ENCODE measurements at places on chromosomes 12 and 14. TPM values are rescaled to one million over a fixed set of nuclear protein-coding genes. Genes with fewer than 3 reads are reported as not detected.

GRCh38 chr12:15526033-15526432, 203.7 kb downstream of the PTPRO start:
- peaks cover 2% of the 10 kb centered on the region for H3K36me3 ChIP-seq
- no peak for DNase-seq
- peaks cover 12% of the 10 kb centered on the region for H3K4me1 ChIP-seq
- H3K4me3 ChIP-seq = peak overlapping the region; percentile 35

The EGLN3 gene
- total RNA-seq = 0.46 TPM

DNA sequence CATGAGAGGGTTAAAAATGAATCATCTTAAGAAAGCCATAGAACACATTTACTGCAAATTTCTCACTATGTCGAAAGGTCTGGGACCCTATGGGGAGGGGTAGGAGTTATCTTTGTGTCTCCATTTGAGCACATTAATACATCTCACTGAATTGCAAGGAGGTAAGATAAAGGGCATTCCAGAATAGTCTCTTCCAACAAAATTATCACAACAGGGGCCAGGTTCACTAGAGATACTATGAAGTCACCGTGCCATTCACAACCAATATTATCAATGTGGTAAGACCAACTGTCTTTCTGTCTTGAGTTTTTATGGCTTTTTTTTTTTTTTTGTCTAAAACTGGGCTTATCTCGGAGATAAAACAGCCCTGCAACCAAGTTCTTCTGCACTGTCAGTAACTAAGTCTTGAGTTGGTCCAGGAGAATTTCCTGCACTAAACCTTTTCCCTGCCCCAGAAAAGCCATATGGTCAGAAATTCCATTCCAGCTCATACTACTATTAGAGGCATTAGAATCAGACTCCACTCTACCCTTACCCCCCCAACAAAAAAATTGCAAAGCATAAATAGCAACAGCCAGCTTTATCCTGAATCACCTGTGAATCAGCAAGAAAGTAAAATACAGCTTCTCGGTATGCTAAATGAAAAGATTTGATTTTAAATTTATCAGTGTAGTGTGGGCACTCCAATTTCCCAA, 79.7 kb downstream of the PTPRR start:
- H3K4me3 ChIP-seq = no peak overlapping the region
- H3K4me1 ChIP-seq = no peaks in the 10 kb centered on the region
- no peak overlapping the region for H3K27ac ChIP-seq
- no peaks in the 10 kb centered on the region for H3K36me3 ChIP-seq
- no peaks in the 10 kb centered on the region for H3K27me3 ChIP-seq

DNA sequence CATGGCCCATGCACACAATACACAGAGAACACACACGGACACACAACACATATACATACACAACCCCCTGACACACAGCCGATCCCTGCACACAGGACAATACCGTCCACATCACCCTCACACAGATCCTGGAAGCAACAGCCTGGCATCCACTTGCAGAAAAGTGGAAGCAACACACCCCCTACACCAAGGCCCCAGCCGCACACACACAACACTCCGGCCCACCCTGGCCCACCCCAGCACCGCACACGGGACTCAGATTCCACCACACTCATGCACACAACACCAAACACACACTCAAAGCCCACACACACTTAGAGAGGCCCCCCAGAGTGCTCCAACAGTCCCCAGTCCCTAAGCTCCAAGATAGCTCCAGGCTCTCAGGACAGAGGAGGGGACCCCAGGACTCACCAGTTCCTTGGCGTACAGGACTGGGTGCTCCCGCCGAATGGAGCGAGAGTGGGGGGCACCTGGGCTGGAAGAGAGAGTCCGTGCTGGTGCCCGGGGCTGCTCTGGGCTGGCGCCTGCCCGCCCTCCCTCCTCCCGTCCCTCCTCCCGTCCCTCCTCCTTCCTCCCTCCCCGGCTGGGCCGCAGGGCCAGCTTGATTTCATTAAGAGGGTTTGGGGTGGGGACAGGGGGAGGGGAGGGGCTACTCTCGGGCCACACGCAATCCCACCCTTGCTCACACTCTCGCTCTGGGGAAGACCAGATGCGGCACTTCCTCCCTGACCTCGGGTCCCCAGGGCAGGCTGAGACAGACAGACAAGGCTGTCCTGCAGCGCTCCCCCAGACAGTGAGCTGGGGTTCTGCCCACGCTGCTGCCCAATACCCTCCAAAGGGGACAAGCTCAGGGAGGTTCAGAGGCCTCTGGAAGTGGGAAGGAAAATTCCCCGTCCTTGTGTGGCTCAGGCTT, at the start of gene TMEM119:
TMEM119 (minus strand) TSS at position 526 of the 913 bp plus-strand sequence. CDS start 5,701 bp downstream, outside the sequence.
- H3K4me3 ChIP-seq = no peak within 1 kb of the TSS
- no peak for DNase-seq
- H3K4me1 ChIP-seq = no peaks in the 10 kb centered on the region

GRCh38 chr12:59600171-59600570, 4.3 kb downstream of the SLC16A7 start:
- H3K4me1 ChIP-seq = peaks cover 50% of the 10 kb centered on the region
- H3K27ac ChIP-seq = no peak overlapping the region
- peaks cover 24% of the 10 kb centered on the region for H3K36me3 ChIP-seq
- H3K4me3 ChIP-seq = no peak overlapping the region

The FSCB gene
- not detected for total RNA-seq

The DAO gene
- total RNA-seq = not detected

GRCh38 chr12:113512568-113512967, 40.9 kb upstream of the LHX5 start:
- no peak overlapping the region for H3K27ac ChIP-seq
- no peak for DNase-seq
- no peaks in the 10 kb centered on the region for H3K36me3 ChIP-seq
- H3K4me3 ChIP-seq = no peak overlapping the region

DNA sequence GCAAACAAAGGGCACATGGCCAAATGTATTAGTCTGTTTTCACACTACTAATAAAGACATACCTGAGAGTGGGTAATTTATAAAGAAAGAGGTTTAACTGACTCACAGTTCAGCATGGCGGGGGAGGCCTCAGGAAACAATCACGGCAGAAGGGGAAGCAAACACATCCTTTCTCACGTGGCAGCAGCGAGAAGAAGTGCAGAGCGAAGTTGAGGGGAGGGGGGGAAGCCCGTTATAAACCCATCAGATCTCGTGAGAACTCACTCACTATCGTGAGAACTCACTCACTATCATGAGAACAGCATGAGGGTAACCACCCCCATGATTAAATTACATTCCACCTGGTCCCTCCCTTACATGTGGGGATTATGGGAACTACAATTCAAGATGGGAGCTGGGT, 66.1 kb downstream of the ST8SIA1 start:
- peaks cover 3% of the 10 kb centered on the region for H3K27me3 ChIP-seq
- no peak overlapping the region for H3K27ac ChIP-seq
- peaks cover 5% of the 10 kb centered on the region for H3K4me1 ChIP-seq
- no peaks in the 10 kb centered on the region for H3K36me3 ChIP-seq
- no peak for DNase-seq
- H3K4me3 ChIP-seq = no peak overlapping the region

DNA sequence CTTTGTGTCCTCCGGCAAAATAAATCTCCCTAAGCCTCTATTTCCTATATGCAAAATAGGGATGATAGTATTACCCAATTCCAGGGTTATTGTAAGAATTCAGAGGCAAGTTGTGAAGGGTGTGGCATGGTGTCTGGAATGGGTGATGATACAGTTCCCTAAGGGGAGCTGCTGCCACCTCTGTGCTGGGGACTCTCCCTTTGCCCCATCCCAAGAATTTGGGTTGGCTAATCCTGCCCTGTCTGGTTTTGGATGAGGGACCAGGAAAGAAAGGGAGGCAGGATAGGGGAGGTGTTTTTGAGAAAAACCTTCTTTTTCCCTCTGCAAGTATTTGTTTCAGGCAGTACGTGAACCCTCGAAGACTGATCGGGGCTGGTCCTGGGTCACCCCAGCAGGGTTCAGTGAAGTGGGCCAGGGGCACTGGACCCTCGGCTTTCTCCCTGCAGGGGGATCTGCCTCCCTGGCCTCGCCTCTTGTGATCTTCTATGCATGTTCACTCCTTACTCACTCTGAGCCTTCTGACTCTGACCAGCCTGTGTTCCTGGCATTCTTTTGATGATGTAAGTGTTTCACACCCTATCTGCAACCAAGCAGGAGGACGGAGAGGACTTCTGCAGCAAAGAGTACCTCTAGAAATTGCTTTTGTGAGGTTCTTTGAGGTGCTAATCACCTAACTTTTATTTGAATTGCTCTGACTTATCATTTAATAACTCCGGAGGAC, 60.8 kb downstream of the RASSF3 start:
- peaks cover 11% of the 10 kb centered on the region for H3K36me3 ChIP-seq
- no peaks in the 10 kb centered on the region for H3K27me3 ChIP-seq
- H3K4me3 ChIP-seq = peak overlapping the region; percentile 80
- H3K27ac ChIP-seq = peak overlapping the region; percentile 84

GRCh38 chr14:41498959-41499358, 107.7 kb upstream of the LRFN5 start:
- no peak overlapping the region for H3K27ac ChIP-seq
- no peak for DNase-seq
- no peaks in the 10 kb centered on the region for H3K36me3 ChIP-seq
- no peaks in the 10 kb centered on the region for H3K4me1 ChIP-seq

- no peaks in the 10 kb centered on the region for H3K27me3 ChIP-seq
- H3K4me3 ChIP-seq = no peak overlapping the region
- no peak for DNase-seq
- peaks cover 14% of the 10 kb centered on the region for H3K4me1 ChIP-seq
- no peak overlapping the region for H3K27ac ChIP-seq
Measured at GRCh38 chr12:904010-904414, 45.5 kb downstream of the RAD52 start.

DNA sequence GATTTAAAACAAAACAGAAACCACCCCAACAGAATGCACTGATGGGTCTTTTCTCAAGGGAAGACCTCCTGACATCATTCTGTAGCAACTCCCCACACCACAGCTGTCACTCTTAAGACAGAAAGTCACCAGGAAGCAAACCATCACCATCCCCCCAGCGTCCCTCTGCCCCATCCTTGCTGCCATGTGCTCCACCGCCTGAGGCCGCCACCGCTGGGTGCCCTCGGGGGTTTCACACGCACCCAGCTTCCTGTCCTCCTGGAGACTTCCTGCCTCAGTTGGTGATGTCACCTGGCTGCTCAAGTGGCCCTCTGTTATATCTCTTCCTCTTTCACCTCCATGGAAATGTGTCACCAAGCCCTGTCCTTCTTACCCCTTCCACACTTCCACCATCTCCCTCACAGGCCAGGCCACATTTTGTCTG, 71.4 kb upstream of the GPR68 start:
- H3K4me1 ChIP-seq = peaks cover 75% of the 10 kb centered on the region
- H3K4me3 ChIP-seq = peak overlapping the region; percentile 81
- H3K36me3 ChIP-seq = peaks cover 76% of the 10 kb centered on the region
- H3K27me3 ChIP-seq = no peaks in the 10 kb centered on the region
- peak overlapping the region; percentile 98 for H3K27ac ChIP-seq
- peak; percentile 78 for DNase-seq

DNA sequence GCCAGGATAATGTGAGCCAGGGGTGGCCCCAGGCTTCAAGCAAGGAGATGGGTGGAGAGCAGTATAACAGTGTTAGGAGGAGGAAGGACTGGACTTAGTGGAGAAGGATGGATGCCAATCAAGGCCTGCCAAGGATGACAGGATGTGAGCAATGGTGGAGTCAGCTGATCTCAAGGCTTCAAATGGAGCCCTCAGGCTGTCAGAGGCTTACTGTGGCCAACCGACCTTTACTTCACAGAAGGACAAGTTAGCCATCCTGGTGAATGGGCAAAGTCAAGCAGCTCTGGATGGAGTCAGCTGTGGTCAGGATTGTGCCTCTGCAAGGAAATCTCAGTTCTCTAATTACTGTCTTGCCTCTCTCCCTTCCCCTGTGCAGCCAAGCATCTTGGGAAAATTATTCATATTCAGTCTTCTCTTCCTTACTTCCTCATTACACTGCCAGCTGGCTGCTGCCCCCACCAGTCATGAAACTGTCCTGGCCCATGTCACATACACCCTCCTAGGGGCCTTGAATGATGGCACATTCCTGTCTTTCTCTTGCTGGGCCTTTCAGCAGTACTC, 7.6 kb upstream of the STAT6 start:
- no peak overlapping the region for H3K4me3 ChIP-seq
- peak overlapping the region; percentile 57 for H3K27ac ChIP-seq
- peaks cover 6% of the 10 kb centered on the region for H3K4me1 ChIP-seq
- H3K36me3 ChIP-seq = no peaks in the 10 kb centered on the region

- H3K27ac ChIP-seq = peak overlapping the region; percentile 80
- H3K4me1 ChIP-seq = peaks cover 60% of the 10 kb centered on the region
- peaks cover 67% of the 10 kb centered on the region for H3K36me3 ChIP-seq
- no peaks in the 10 kb centered on the region for H3K27me3 ChIP-seq
- H3K4me3 ChIP-seq = peak overlapping the region; percentile 93
Measured at GRCh38 chr14:102084931-102085330, 1.9 kb downstream of the HSP90AA1 start.

Measured in activated B cell treated with CpG ODN at 0.5 μM for 24 hours (primary cell).